Stimulated activated CD4-positive, alpha-beta T cell treated with anti-CD3 and anti-CD28 coated beads, Interleukin-1b, Interleukin-23, amount 100 ng/mL, for 48 hours (primary cell): ENCODE measurements at places on chromosomes 13 and 19.

- DNase-seq, result no peak
Observed at GRCh38 chr19:1181606-1182005, 7.5 kb upstream of the SBNO2 start.

- DNase-seq, result no peak
Observed at GRCh38 chr13:27083183-27083582, 88.4 kb downstream of the USP12 start.

DNA sequence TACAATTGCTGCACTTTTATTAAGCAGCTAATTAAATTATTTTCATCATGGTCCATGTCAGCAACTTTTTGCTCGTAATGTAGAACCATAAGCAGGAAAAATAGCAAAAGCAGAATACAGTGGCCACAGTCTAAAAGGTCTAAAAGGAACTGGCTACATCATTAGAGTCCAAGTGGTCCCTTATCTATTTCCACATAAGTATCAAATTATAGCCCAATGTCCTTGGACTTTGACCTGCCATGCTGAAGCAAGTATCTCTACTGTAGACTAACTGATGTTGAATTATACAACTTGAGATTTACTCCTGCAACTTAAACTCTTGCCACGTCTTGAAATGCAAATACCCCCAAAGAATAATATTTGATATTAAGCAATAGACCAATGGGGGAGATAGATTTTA, 68.8 kb downstream of the OXGR1 start:
- no peak for DNase-seq

- DNase-seq, result peak; percentile 66
Observed at GRCh38 chr19:10112037-10112761, 706 bp downstream of the P2RY11 start.

DNA sequence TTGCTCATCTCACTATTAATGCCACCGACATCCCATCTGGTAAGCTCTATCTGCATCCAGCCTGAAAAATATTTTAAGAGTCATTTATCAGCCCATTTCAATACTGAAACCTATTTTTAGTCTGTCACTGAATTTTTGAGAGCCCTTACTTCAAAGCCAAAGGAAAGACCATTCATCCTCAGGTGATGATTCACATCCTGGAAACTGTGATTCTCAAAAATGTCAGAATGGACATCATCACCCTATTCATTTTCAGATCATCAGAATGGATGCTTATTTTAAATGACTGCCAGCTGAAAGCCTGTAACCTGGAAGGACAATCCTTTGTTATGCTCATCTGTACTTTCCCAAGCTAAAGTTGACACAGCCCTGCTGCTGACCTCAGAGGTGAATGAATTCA, 27.0 kb downstream of the TNFSF11 start:
- no peak for DNase-seq

GRCh38 chr19:57757941-57758340, 11.3 kb downstream of the ZNF776 start:
- DNase-seq, result no peak

GRCh38 chr19:38350883-38351282, 15.3 kb downstream of the CATSPERG start:
- DNase-seq, result no peak

GRCh38 chr19:17575871-17576757, 20.7 kb downstream of the COLGALT1 start:
- DNase-seq, result peak; percentile 32

GRCh38 chr19:16615808-16616207, 12.2 kb downstream of the MED26 start:
- no peak for DNase-seq

DNA sequence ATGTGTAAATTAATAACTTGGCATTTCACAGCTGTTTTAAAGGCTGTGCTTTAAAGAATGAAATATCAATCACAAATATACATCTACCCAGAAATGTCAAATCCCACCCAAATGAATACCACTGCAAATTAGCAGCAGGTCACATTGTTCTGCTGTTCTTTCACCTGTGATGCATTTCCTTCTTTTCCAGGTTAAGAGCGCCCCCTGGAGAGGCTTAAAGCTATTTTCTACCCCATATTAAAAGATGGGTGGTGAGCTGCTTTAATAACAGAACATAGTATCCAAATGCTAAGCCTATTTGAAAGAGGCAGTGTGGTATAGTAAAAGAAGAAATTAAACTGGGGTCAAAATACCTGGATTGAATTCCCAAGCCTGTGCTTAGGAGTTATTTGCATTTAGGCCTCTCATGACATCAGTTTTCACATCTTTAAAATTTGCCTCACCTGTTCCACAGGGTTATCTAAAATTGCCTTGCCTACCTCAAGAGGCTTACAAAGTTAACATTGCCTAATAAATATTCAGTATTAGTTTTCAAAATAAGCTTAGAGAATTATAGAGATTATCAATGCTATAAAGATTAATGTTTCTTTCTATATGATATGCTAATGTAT, 396.9 kb upstream of the SLITRK5 start:
- no peak for DNase-seq

- DNase-seq, result no peak
Observed at GRCh38 chr13:21069561-21070004, 8.2 kb upstream of the LATS2 start.

GRCh38 chr13:73981595-73981994, 152.6 kb downstream of the KLF12 start:
- no peak for DNase-seq

DNA sequence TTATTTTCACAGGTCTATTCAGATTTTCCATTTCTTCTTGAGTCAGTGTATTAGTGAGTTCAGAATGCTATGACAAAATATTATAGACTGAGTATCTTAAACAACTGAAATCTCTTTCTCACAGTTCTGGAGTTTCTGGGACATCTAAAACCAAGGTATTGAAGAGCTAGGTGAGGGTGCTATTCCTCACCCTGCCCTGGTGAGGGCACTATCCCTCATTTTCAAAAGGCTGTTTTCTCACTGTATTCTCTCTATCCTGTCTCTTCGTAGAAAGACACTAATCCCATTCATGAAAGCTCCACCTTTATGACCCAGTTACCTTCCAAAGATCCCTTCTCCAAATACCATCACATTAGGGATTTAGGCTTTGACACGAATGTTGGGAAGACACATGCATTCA, 1617.1 kb downstream of the PCDH9 start:
- no peak for DNase-seq

GRCh38 chr19:21423057-21424041, 26.4 kb downstream of the ZNF493 start:
- no peak for DNase-seq

- DNase-seq, result no peak
Observed at GRCh38 chr19:51460164-51460992, 2.1 kb upstream of the SIGLEC8 start.

GRCh38 chr19:17418710-17419109, 1.1 kb upstream of the MVB12A start:
- DNase-seq, result no peak
